ENCODE measurements at places on chromosomes 13 and 19.

DNA sequence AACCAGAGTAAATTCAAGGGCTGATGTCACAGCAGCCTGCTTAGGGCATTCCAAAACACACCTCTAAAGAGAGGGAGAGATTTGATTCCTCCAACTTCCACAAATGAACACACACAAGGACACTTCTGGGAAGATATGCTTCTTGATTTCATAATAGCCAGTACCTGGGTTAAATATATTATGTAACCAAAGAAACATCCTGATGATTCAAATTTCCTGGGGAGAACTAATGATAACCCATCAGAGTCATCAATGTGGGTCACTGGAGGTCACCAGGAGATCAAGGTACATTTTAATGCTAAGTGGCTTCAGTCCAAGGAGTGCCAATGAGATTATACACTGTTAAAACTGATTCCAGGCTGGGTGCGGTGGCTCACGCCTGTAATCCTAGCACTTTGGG lies 54.0 kb upstream of the DOCK9 start:
- DNase-seq: no peak

GRCh38 chr13:81676008-81676407 lies 1335.1 kb upstream of the SPRY2 start:
- no peak for DNase-seq

DNA sequence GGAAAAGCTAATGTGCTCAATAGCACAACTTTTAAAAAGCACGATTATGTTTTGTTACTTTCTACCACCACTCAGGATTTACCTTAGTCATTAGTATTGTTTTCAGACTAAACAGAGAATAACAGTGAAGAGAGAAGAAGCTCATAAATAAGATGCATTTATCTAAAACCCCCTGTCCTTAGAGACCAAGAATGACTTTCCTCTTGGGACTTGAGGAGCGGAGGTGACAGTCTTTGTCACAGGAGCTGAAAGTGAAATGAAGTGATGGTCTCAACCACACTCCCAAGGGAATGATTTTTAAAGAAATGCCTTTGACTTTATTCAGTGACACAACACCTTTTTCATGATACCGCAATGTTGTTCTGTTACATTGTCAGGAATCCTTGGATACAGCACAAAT lies 190.6 kb upstream of the NBEA start:
- DNase-seq: no peak

- no peak for DNase-seq
Observed at GRCh38 chr13:94298346-94298745, 181.1 kb downstream of the DCT start.

DNA sequence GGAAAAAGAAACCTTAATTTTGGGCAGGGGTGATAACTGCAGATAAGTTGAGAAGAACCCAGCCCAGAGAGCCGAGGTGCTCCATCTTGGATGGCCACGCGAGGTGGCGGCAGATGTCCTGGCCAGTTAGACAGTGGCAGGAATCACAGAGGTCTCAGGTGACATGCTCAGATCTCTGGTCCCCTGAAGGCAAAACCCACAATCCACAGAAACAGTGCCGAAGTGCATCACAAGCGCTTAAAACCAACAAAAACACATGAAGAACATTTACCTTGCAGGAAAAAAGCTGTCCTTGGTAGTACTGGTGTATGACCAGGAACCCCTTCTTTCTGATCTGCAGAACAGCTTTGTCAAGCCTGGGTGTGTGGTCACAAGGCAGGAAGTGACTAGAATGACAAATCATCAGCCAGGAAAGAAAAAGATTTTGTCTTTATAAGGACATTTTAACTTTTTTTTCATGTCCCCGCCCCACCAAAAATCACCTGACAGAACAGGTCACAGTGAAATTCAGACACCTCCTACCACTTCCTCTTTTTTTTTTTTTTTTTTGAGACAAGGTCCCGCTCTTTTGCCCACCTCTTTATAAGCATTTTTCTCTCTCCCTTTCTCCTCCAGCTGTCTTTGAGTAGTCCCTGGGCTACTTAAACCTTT lies at the start of gene LCP1:
Gene LCP1, minus strand, starts transcription at position 338 of the 651 bp plus-strand sequence. CDS start 22,515 bp downstream, outside the sequence.
- DNase-seq: peak; percentile 64

GRCh38 chr13:95301968-95302393 lies 730 bp upstream of the ABCC4 start:
- peak; percentile 12 for DNase-seq

- DNase-seq: no peak
Observed at GRCh38 chr19:4224470-4224869, 4.9 kb upstream of the EBI3 start.

GRCh38 chr19:53246498-53246897 lies 8.2 kb downstream of the ZNF677 start:
- no peak for DNase-seq

- DNase-seq: no peak
Observed at GRCh38 chr13:88000787-88001186, 329.6 kb downstream of the SLITRK5 start.

- no peak for DNase-seq
Observed at GRCh38 chr13:76795701-76796695, 90.2 kb downstream of the KCTD12 start.

GRCh38 chr19:9308091-9308770 lies 1.4 kb downstream of the ZNF699 start:
- no peak for DNase-seq

GRCh38 chr19:46995492-46995891 lies 24.1 kb upstream of the NPAS1 start:
- no peak for DNase-seq

DNA sequence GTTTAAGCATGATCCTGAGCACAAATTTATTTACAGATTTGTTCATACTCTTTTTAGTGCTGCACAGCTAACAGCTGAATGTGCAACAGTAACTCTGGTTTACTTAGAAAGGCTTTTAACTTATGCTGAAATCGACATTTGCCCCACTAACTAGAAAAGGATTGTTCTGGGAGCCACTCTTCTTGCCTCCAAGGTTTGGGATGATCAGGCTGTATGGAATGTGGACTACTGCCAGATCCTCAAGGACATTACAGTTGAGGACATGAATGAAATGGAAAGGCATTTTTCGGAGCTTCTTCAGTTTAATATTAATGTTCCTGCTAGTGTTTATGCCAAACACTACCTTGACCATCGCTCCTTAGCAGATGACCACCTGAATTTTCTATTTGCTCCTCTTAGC lies 16.0 kb downstream of the ZNF100 start:
- DNase-seq: no peak

DNA sequence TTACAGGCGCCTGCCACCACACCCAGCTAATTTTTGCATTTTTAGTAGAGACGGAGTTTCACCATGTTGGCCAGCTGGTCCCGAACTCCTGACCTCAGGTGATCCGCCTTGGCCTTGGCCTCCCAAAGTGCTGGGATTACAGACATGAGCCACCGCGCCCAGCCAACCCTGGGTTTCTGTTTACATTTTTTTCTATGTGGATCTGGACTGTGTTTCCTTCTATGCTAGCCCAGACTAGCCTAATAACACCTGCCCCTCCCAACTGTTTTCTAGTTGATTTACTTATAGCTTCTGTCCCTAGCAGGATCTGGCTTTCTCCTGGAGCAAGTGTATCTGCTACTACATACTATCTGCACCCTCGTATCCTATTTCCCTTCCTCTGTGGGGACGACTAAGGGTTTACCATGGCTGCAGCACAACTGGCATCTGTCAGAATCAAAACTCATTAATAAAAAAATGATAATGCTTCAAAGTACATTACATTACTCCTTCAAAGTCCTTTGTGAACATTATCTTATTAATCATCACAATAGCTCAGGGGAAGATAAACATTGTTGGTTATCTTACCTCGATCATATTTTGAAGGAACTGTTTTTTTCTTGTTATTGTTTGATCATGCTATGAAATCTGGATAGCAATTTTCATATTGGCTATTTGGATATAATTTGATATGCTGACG lies 228.3 kb downstream of the KLF5 start:
- no peak for DNase-seq

Data from stimulated activated CD4-positive, alpha-beta T cell treated with anti-CD3 and anti-CD28 coated beads, TNF-alpha, amount 100 ng/mL, for 48 hours (primary cell).